ENCODE measurements at places on chromosomes 12 and 14.

- no peak for DNase-seq
Measured at GRCh38 chr12:23611320-23611719, 338.1 kb downstream of the SOX5 start.

- DNase-seq = no peak
Measured at GRCh38 chr12:27615331-27615891, 80.8 kb upstream of the REP15 start.

DNA sequence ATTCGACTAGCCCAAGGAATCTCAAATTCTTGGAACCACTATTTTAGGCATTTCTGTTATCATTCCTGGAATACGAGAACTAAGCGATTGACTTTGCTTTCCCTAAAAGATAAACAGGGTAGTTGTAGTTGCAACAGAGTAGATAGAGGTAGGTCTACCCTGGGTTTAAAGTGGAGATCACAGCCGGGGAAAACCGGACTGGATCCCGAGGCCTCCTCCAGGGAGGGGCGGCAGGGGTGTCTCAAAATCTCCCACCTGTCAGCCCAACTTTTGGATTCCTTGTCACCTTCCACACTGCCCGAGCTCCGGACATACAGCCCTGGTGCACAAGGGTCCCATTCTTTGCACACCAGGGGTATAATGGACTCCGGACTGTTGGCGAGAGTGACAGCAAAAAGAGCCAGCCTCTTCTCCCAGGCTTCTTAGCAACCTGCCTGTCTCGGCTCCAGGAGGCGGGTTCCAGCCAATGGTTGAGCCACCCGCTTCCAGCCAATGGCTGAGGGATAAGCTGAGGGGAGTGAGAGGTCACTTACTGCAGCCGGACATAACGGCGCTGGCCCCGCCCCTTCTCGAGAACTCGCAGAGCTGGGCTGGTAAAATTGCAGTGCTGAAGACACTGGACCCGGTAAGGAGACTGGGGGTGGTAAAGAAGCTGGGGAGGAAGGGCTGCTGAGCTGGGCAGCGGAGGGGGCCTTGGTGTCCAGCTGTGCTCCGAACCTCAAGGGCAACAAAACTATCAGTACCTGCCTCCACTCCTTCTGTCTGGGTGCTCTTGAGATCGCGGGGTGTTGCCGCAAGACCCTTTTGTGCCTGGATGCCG is at the start of gene SUOX:
TSS of gene SUOX (plus strand) at position 562 of the 820 bp plus-strand sequence. CDS start 4,946 bp downstream, outside the sequence.
- DNase-seq = peak; percentile 52

- no peak for DNase-seq
Measured at GRCh38 chr14:100994082-100994481, 90.6 kb upstream of the RTL1 start.

- DNase-seq = no peak
Measured at GRCh38 chr12:128891856-128892255, 38.6 kb downstream of the GLT1D1 start.

GRCh38 chr12:16602412-16602811 is 3.5 kb downstream of the LMO3 start:
- no peak for DNase-seq

GRCh38 chr12:79071498-79071897 is 206.9 kb downstream of the SYT1 start:
- no peak for DNase-seq
